ENCODE measurements at places on chromosomes 4 and X. TPM values are rescaled to one million over a fixed set of nuclear protein-coding genes. Genes with fewer than 3 reads are reported as not detected.

- DNase-seq = no peak
These were observed 151.2 kb downstream of the DTHD1 start for GRCh38 chr4:36432586-36432985.

Gene VCX2
- not detected for total RNA-seq

DNA sequence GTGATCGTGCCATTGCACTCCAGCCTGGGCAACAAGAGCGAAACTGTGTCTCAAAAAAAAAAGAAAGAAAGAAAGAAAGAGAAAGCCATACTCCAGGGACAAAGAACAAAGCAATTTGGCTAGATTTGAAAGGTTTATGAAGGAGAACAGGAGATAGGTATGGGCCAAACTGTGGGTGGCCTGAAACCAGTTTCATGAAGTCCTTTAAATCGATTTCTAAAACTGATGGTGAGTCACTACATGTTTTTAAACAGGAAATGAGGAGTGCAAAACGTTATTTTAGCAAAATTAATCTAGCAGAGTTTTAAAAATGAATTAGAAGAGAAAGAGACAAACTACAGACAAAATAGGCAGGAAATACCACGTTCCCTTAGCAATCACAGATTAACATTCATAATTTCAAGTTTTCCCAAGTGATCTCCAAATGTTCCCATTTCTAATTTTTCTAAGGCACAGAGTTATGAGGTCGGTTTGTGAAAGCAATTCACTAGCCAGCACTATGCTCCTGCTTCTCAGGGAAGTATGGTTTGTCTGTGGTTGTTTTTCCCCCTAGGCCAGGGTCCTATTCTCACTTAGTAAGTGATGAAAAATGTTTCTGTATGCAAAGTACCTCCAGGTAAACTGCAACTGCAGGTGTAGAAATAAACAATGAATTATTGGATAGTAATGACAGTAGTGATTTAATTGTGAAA, 190.6 kb downstream of the PPP3CA start:
- DNase-seq = no peak

DNA sequence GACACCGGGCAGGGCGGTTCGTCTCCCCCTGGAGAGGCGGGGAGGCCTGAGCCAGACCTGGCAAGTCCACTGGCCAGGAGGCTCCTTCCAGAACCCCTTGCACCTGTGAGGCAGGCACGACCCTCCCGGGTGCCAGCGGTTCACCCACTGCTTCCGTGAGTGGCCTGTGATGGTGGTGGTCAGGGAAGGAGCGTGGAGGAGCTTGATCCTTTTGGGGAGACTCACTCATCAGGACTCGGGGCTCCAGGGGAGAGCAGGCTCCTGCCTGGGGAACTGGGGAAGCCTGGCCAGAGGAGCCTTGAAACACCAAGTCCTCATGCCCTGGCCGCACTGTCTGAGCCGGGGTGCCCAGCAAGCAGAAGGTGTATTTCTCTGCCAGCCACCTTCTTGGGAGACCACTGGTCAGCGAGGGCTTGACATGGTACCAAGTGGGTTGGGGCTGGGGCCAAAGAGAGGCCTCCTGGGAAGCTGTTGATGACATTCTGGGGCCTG, 860 bp downstream of the FAM50A start:
- no peak for DNase-seq

DNA sequence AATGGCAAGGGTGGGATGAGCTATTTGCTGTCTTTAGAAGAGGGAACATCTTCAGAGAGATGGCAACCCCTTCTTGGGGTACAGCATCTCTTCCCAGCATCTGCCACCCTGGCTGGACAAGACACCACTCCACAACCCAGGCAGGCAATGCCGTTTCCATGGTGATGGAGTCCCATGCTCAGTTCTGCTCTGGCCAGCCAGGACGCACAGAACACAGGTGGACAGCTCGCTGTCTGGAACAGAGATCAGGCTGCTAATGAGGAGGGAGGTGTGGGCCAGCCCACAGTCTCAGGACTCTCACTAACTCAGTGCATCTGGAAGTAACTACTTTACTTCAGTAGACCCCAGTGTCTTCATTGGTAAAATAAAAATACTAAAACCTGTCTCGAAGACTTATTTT, 321.0 kb upstream of the CPEB2 start:
- DNase-seq = no peak

DNA sequence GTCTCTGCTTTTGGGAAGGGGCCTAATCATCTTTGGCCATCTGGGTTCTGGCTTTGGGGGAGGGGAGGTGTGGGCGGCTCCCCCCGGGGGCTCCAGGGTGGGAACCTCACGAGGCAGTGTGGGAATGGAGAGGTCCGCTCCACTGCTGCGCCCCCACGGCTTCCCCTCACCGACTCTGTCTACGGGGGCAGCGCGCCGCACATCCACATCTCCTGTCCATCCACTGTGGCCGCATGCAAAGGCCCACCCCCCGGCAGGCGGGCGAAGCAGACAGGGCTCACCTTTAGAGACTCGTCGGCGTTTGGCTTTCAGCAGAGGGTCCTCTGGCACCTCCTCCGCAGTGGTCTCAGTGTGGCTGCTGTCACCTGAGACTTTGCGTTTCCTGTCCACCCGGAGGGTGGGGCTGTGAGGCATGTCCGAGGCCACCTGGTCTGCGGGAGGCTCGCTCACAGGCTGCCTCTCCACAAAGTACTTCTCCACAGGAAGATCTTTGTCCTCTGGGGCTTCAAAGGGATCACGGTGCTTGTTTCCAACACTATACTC, 33.6 kb downstream of the BCOR start:
- no peak for DNase-seq

GRCh38 chrX:19795307-19795706, 92.1 kb downstream of the SH3KBP1 start:
- DNase-seq = no peak

Gene TBX22
- not detected for total RNA-seq

Gene PPAT
- total RNA-seq = 6.6 TPM

- no peak for DNase-seq
These were observed 202.2 kb upstream of the GPRIN3 start for GRCh38 chr4:89509708-89510281.

GRCh38 chr4:5206016-5206790, 154.9 kb downstream of the STK32B start:
- no peak for DNase-seq

DNA sequence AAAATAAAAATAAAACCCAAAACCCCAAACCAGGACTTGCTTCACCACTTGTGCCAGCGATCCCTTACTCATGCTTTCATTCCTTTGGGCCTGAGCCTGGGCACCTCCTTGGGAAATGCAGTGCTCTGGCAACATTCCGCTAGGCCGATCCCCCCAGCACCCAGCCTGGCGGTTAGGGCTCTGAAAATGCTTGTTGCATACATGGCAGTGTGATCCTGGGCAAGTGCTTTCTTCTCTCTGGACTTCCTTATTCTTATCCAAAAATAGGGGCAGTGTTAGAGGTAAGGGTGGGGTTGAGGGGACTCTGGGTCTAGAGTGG, 4.6 kb downstream of the ZNF185 start:
- DNase-seq = no peak

Gene TCEAL5
- 0.88 TPM for total RNA-seq

Gene PRPS1
- total RNA-seq = 24.9 TPM

DNA sequence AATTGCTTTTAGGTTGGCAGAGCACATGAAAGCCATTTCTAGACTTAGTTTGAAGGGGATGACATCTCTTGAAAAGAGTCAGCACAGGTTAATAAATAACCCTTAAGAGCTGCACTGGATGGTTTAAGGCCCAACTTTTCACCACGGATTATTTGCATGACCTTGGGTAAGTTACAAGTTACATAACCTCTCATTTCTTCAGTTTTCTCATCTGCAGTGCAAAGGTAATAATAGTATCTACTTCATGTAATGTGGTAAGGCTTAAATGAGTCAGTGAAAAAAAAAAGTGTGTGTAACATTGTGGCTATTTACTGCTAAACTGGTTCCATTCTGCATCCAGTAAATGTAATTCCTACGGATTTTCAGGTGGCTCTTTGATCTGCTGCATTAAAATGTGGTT, 715.8 kb downstream of the CCSER1 start:
- no peak for DNase-seq

GRCh38 chrX:131704136-131704695, 160.3 kb downstream of the OR13H1 start:
- DNase-seq = peak; percentile 87

Gene NAA10
- 79.2 TPM for total RNA-seq

GRCh38 chr4:14254926-14255325, 627.4 kb upstream of the BOD1L1 start:
- DNase-seq = no peak

DNA sequence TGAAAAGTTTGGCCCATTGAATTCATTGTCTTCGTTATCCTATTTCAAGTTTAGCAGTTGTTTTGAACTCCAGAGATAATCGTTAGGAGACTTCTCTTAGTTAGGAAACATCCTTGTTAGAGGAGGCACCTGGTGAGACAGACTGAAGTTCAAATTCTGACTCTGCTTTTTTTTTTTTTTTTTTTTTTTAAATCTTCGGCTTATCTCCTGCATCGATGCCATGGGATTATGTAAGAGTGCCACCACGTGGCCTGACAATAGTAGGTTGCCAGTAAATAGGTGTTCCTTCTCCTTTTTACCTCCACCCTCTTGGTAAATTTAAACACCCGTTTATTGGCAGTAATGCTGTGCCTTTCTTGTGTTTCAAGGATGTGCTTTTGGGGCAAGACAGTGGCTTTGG, 149.3 kb downstream of the SOWAHB start:
- DNase-seq = no peak

- peak; percentile 27 for DNase-seq
These were observed 6.8 kb upstream of the RRAGB start for GRCh38 chrX:55710701-55711100.

DNA sequence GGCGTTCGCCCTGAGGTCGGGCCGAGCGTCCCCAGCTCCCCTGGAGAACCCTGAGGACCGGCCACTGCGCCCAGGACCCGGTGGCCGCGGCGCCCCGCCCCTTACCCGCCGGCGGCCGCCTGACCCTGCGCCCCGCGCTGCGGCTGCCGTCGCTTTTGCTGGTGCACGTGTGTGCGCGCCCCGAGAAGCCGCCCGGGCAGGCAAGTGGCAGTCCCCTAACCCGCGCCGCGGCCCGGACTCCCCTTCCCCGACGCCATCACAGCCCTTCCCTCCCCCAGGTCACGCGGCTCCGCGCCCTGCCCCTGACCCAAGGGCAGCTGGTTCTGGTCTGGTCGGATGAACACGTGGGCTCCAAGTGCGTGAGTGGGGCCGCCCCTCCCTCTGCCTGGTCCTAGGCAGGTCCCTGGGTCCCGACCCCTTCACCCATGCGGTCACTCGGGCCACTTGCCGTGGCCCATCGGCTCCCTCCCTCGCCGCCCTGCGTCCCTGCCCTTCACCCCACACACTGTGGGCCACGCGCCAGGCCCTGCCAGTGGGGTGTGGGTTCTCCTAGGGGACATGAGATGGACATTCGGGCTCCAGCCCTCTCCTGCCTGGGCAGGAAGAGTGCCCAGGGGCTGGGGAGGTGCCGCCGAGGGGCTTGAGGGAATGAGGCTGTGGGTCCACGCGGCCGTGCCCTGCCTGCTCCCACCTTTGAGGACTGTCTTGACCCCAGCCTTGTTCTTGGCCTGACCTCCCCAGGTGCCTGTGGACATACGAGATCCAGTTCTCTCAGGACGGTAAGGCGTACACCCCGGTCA, 8.0 kb upstream of the FGFRL1 start:
- no peak for DNase-seq

DNA sequence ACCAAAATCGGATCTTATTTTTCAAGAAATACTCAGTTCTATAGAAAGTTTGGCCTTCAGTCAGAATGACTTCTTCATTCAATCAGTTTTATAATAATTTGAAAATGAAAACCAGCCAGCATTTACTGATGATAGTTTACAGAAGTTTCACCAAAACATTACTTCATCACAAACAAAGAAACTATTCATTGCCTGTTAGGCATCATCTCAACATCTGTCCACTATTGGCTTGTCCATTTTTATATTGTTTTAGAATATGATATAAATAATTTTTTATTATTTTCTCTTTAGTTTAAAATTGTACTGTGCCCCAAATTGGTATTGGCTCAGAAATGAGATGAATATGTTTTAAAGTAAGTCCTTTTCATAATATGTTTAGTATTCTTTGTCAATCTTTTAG, 38.4 kb downstream of the FAT4 start:
- no peak for DNase-seq

- DNase-seq = no peak
These were observed 25.6 kb upstream of the PLS3 start for GRCh38 chrX:115535421-115535820.

Gene FANCB
- total RNA-seq = 0.96 TPM

- DNase-seq = no peak
These were observed 101.9 kb downstream of the QRFPR start for GRCh38 chr4:121278811-121279368.

GRCh38 chr4:94548571-94548970, 96.8 kb downstream of the PDLIM5 start:
- DNase-seq = no peak

DNA sequence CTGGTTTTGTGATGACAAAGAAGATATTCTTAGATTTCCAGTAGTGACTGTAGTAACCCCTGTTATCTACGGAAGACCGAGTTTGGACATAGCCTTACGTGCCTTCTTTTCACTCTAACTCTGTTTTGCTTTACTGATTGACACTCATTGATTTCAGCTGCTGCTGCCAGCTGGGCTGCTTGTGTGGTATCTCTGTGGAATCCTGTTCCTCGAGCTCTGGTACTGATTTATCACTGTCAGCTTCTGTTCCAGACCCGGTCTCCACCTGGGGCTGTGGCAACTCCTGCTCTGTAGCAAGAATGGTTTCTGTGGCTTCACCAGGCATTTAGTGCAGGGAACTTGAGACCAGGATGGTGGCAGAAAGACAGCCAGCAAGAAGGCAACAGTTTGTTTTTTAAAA, 24.6 kb upstream of the LAP3 start:
- no peak for DNase-seq

DNA sequence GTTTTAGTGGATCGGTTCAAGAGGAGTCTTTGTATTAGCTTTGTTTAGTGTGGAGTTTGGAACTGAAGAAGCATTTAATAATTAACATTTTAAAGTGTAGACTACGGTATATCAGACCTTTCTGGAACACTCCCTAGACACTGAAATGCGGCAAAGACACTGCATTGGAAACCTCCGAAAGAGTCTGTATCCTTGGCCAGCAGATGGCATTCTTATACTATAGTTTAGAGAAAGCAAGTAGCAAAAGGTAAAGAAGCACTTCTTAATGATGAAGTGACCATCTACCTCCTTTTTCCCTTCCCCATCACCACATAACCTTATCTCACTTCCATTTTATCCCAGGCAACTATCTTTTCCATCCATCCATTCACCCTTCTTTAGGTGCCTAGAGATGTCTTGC, 7.6 kb downstream of the FABP2 start:
- DNase-seq = no peak

DNA sequence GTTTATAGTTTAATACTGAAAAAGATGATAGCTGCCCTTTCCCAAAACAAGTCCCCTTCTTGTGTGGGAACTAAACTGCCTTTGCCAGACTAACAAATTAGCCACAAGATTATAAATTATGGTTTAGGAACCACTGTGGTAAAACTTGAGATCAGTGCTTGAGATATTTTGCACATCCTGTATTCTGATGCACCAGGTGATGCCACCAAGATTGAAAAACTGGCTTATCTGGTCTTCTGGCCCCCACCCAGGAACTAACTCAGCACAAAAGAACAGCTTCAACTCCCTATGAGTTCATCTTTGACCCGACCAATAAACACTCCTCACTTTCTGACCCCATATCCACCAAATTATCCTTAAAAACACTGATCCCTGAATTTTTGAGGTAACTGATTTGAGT, 36.7 kb upstream of the EFNB1 start:
- DNase-seq = no peak

GRCh38 chr4:72186714-72187113, 154.9 kb downstream of the NPFFR2 start:
- DNase-seq = no peak
